ENCODE measurements at places on chromosomes 7 and 10. TPM values are rescaled to one million over a fixed set of nuclear protein-coding genes. Genes with fewer than 3 reads are reported as not detected.

CDNF gene
- 0.74 TPM for total RNA-seq

GPR37 gene
- 17.1 TPM for total RNA-seq

HMX2 gene
- total RNA-seq = not detected

RELN gene
- 46.9 TPM for total RNA-seq

POLR2J2 gene
- 2.4 TPM for total RNA-seq

TMEM229A gene
- total RNA-seq = 0.18 TPM

EPO gene
- 0.60 TPM for total RNA-seq

CYP26A1 gene
- total RNA-seq = 1.2 TPM

KCNIP2 gene
- total RNA-seq = 63.6 TPM

PDK4 gene
- 0.88 TPM for total RNA-seq

TBX20 gene
- 240 TPM for total RNA-seq

LBX1 gene
- not detected for total RNA-seq

ASCC1 gene
- total RNA-seq = 47.9 TPM

FAM200A gene
- total RNA-seq = 6.1 TPM

LIMK1 gene
- 54.4 TPM for total RNA-seq

ADIRF gene
- total RNA-seq = not detected

HOXA4 gene
- total RNA-seq = not detected

ZNF239 gene
- total RNA-seq = 6.1 TPM

AOAH gene
- not detected for total RNA-seq

VPS37D gene
- 32.0 TPM for total RNA-seq

EMX2 gene
- total RNA-seq = not detected

ZEB1 gene
- total RNA-seq = 37.3 TPM

GPC2 gene
- total RNA-seq = 37.4 TPM

TRIL gene
- 5.2 TPM for total RNA-seq

MLXIPL gene
- total RNA-seq = 1.8 TPM

WNT8B gene
- total RNA-seq = 0.07 TPM

NANOS1 gene
- 1.5 TPM for total RNA-seq

FBXO24 gene
- 0.78 TPM for total RNA-seq
